Hematopoietic multipotent progenitor cell (in vitro differentiated cells): ENCODE measurements at places on chromosomes 2 and 18.
A peak's percentile ranks its signal among the peaks of the same experiment; 100 is the strongest.

DNA sequence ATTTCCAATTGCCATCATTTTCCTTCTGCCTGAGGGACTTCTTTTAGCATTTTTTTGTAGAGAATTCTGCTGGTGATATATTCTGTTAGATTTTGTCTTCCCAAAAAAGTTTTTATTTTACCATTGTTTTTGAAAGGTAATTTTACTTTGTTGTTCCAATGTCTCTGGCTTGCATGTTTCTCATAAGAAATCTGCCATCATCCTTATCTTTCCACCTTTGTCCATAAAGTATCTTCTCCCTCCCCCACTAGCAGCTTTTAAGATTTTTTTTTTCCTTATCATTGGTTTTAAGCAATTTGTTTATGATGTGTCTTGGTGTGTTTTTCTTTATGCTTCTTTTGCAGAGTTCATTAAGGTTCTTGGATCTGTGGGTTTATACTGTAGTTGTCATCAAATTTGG, 104.5 kb downstream of the KCTD1 start:
- no peak for DNase-seq

DNA sequence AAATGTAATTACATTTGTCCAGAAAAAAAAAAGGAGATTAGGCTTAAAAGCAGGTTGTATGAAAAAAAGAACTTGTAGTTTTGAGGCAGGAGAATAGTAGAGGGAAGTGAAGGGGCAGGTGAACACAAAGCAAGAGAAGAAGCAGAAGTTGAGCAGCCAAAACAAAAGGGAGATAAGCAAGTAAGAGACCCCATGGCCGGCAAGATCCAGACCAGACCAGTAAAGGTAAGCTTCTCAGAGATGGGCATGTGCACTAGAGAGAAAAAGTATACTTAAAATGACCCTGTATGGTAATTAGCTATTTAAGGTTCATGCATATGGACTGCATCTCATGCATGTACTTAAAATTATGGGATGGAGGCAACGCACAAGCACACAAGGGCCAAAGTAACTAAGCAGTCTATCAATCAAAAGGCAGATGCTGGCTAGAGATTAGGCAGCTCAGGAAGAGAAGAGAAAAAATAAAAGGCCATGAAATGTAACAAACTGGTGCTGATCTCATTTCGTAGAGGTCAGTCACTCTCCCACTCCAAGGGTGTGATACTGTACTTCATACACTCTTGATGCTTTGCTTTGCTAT, 9.7 kb downstream of the SIGLEC15 start:
- DNase-seq = no peak

- DNase-seq = no peak
Measured at GRCh38 chr2:189366349-189366748, 74.9 kb upstream of the WDR75 start.

GRCh38 chr18:11828786-11829432, 22.3 kb upstream of the CHMP1B start:
- DNase-seq = no peak

GRCh38 chr2:39171621-39172020, 50.8 kb upstream of the SOS1 start:
- no peak for DNase-seq

GRCh38 chr18:56479841-56480240, 158.6 kb downstream of the TXNL1 start:
- no peak for DNase-seq

DNA sequence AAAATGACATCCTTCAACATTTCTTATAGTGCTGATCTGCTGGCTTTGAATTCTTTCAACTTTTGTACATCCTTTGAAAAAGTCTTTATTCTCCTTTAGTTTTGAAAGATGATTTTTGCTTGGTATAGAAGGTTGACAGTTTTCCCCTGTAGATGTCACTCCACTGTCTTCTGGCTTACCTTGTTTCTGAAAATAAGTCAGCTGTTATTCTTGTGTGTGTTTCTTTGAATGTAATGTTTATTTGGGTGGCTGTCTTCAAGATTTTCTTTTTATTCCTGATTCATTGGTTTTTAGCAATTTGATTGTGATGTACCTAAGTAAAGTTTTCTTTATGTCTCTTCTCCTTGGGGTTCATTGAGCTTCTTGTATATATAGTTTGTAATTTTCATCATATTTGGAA, 47.6 kb downstream of the ACTR3 start:
- no peak for DNase-seq

- DNase-seq = no peak
Measured at GRCh38 chr2:121944072-121944831, 188.8 kb downstream of the TSN start.

DNA sequence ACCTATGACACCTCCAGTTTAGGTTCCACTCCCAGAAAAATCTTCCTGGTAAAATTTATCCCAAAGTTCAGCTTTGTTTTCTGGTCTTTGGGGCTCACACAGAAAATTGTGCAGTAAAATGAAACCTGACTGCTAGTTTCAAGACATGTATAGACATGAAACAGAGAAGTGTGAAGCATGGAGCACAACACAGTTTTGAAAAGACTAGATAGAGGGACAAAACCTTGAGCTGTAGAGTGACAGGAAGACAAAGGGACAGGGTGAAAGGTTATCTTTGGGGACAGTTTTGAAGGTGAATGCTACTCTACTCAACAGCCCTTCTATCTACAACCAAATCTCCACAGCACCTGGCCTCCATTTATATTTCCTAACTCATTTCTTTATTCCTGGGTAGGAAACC, 352.6 kb downstream of the RBM43 start:
- DNase-seq = no peak

DNA sequence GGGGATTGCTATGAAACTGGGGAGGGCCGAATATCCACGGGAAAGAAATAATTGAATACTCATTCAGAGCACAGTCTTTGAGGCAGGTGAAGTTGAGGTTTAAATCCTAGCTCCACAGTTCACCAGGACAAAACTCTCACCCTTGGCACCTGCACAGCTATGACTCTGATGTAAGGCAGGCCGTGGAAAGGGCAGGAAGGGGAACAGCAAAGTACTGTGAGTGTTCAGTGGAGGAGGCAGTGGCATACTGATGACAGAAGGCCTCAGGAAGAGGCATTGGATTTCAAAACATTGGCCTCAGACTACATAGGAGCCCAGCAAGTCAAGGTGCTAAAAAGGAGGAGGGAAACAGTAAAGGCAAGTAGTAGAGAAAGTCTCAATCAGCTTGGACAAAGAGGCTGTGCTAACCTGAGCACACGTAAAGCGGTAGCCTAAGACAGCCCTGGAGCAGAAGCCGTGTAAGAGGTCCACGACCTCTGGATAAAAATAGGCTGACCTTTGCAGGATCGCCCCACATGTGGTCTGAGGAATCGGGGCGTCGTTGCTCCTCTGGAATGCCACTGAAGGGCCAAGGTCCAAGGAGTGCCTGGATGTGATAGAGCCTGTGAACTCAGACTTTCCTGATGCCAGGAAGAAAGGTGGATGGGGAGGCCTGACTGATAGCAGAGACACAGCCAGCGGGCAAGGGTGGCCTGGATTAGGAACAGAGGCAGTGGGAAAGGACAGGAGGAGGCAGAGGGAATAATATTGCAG, 243.6 kb downstream of the PID1 start:
- no peak for DNase-seq

DNA sequence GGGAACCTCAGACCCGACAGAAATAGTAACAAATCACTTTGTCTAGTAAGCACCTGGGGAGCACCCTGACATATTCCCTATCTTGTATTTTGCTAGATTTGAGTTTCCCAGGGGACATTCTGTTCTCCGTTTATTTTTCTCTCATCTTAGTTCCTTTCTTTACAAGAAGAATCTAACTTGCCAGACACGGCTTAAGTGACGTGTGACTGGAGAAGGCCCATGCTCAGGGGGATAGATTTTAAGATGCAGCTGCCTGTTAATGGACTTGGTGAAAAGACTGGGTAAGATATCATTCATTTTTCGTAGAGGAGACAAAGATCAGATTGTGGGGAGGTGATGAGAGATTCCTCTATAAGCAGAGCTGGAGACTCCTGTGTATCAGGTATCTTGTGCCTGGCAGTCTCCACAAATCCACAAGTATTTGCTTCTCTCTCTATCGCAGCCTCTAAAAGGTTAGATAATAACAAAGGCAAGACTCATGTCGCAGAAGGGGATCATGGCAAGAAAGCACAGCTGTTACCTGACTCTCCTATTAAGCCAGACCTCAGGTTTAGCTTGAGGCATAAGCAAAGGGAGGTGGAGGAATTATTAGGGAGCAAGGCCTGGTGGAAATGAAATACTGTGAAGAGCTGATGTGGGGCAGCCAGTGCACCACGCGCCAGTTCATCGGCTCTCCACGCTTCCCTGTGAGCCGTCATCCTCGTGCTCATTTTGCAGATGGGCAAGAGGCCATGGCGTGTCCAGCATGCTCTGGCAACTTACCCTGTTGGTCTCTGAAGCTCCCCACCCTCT, 347.2 kb upstream of the TNP1 start:
- DNase-seq = no peak

DNA sequence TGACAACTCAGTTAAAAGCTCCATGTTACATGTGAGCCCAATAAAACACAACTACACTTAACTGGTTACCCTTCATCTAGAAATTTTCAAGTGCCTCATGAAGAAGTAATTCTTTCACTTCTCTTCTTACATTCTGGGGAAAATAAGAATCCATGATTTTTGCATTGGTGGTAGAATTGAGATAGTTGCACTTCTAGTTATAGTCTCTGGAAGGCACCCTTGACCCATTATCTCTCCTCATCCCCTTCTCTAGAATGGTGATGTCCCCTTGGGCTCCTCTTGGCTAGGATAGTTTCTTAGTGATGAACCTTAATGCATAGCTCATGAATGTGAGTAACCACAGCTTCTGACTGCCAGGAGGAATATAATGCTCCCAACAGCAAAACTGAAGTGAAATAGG, 3.6 kb downstream of the LGALSL start:
- DNase-seq = no peak

GRCh38 chr2:51681854-51682253, 649.9 kb upstream of the NRXN1 start:
- DNase-seq = no peak

- DNase-seq = no peak
Measured at GRCh38 chr2:29520001-29520400, 401.4 kb downstream of the ALK start.

GRCh38 chr18:45330170-45330594, 285.1 kb upstream of the SLC14A2 start:
- no peak for DNase-seq

GRCh38 chr2:8479298-8479697, 202.6 kb upstream of the ID2 start:
- DNase-seq = no peak

DNA sequence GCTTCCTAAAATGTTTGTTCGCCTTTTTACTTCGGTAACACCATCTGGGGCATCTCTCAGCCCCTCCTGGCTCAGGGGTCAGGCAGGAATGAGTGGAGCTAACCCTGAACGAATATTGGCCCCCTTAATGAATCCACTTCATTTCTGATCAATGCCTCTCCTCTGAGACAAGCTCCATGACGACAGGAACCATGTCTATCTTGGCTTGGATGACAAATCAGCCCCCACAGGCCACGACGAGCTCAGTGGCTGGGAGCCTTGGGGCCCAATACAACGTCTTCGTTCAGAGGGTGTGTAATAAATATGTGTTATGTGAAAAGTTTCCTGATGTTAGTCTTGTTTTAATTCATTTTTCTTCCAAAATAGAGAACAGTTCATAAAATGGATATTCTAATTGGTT, 133.0 kb downstream of the COL6A3 start:
- DNase-seq = no peak

GRCh38 chr2:41872646-41873045, 175.2 kb upstream of the PKDCC start:
- no peak for DNase-seq

DNA sequence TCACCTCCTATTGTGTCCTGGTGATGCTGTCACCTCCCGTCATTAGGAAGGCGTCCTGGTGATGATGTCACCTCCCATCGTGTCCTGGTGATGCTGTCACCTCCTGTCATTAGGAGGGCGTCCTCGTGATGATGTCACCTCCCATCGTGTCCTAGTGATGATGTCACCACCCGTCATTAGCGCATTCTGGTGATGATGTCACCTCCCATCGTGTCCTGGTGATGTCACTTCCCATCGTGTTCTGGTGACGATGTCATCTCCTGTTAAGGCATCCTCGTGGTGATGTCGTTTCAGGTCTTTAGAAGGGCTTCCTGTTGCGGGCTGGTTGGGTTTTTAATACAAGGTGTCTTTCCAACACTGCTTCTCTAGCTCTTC, 40.7 kb downstream of the CTDP1 start:
- no peak for DNase-seq

DNA sequence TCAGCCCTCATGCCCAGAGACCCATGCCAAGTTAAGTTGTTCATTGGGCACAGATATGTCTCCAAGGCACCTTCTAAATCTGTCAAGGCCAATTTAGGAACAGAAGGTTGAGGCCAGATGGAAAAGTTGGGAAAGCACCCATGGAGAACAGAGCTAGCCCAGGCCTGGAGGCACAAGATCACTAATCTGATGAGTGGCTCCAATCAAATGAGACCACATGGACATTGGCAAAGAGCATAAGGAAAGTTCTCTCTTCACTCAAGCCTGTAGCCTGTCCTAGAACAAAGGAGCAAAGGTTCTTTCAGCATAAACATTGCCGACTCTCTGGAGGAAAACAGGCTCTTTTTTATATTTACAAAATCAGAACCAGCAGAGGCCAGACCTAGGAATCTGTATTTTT, 154.8 kb downstream of the RNF152 start:
- no peak for DNase-seq

DNA sequence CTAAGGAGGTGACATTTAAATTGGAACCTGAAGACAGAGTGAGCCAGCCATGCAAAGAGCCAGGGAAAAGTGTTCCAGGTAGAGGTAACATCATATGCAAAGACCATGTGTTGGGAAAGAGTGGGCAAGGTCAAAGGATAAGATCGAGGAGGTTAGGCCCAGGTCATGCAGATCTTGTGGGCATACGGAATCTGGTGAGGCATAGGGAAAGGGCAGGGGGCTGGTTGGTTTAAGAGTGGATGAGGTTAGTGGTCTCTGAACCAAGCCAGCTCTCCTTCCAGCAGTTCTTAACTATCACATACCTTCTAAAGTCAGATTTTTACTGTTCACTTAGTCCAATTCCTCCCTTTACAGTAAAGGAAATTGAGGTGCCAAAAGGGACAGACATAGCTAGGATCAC, 3.0 kb downstream of the ANKRD53 start:
- no peak for DNase-seq

GRCh38 chr18:58449464-58449863, 179.4 kb downstream of the ALPK2 start:
- no peak for DNase-seq

GRCh38 chr18:23134780-23135549, at the start of gene CABLES1:
Gene CABLES1, plus strand, starts transcription at chr18:23135485. Its CDS starts 278 bp downstream, at chr18:23135763.
- peak; percentile 74 for DNase-seq

DNA sequence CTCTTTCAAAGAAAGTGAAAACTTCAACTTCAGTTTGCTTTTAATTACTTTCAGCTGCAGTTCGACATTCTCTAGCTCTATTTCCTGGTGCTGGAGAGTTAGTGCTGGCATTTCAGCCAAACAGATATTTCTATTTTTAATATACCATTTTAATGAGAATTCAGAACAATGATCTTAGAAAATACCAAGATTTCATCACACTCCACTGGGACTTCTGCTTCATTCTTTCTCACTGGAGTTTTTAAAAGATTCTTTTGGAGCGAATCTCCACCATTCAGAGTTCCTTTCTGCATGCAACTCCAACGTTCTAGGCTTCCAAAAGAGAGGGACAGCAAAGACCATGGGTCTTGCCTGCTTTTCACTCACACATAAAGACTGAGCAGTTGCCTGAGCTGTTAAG, 94.2 kb downstream of the CABLES1 start:
- DNase-seq = no peak

- DNase-seq = no peak
Measured at GRCh38 chr2:177721818-177722567, 329.4 kb downstream of the AGPS start.
